Endothelial cell (in vitro differentiated cells): ENCODE measurements at places on chromosomes 7 and 10. TPM values are rescaled to one million over a fixed set of nuclear protein-coding genes. Genes with fewer than 3 reads are reported as not detected.

The CAMK1D gene
- total RNA-seq = 4.1 TPM

The SVOPL gene
- not detected for total RNA-seq

The TAF5 gene
- 5.7 TPM for total RNA-seq

The SND1 gene
- total RNA-seq = 375 TPM

The SFR1 gene
- 8.8 TPM for total RNA-seq

The ZNF107 gene
- 10.4 TPM for total RNA-seq

The POU6F2 gene
- total RNA-seq = 1.1 TPM

The AMPH gene
- total RNA-seq = 1.6 TPM

GRCh38 chr7:41103331-41103730 lies 599.6 kb downstream of the INHBA start:
- no peak for DNase-seq

GRCh38 chr7:139743267-139743966 lies 34.4 kb downstream of the HIPK2 start:
- DNase-seq = no peak

DNA sequence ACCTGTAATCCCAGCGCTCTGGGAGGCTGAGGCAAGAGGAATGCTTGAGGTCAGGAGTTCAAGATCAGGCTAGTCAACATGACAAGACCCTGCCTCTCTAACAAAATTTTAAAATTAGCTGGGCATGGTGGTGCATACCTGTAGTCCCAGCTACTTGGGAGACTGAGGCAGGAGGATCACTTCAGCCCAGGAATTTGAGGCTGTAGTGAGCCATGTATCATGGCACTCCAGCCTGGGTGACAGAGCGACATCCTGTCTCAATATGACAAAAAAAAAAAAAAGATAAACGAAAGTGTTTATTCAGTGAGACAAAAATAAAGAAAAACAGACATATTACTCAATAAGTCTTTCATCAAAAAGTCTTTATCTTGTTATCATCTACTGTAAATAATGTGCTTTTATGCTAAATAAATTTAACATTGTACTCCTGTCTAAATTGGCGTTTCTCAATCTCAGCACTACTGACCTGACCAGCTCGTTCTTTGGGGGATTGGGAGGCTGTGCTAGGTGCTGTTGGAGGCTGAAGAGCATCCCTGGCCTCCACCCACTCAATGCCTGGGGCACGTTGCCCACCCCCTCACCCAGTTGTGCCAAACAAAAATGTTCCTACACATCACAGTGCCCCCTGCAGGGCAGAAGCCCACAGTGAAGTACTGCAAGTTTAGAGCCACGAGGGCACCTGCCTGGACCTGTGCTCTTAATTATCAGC lies 57.7 kb downstream of the NCAPG2 start:
- peak; percentile 42 for DNase-seq

- no peak for DNase-seq
These were observed 38.4 kb downstream of the VSTM4 start for GRCh38 chr10:49076741-49077521.

DNA sequence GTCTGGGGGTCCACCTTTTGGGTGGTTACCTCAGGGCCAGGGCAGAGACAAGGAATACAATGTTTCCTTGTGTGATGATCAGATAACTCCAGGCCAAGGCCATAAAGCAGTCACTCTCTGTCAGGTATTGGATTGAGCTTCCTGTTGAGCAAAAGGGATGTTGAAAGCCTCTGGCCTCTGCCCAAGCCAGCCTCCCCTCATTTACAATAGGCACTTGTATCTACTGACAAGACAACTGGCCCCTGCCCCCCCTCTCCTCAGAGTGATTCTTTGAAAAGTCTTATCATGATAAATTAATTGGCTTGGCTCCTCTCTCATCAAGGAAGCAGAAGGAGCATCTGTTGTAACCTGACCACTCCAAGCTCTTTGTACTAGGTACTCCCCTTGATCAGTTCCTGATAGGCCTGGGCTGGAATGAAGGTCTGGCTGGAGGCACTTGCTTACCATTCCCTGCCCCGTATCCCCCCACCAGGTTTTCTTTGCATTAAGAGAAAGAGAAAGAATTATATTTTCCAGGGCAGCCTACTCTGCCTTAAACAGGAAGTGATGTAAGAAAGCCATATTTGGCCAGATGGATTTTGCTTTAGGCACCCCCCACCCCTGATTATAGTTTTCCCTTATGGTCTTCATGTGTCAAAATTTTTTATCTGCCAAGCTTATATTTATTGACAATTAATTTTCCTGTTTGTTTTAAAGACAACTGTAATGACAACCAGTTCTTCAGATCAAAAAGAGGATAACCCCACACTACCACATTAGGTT lies 42.1 kb upstream of the HPS1 start:
- no peak for DNase-seq

DNA sequence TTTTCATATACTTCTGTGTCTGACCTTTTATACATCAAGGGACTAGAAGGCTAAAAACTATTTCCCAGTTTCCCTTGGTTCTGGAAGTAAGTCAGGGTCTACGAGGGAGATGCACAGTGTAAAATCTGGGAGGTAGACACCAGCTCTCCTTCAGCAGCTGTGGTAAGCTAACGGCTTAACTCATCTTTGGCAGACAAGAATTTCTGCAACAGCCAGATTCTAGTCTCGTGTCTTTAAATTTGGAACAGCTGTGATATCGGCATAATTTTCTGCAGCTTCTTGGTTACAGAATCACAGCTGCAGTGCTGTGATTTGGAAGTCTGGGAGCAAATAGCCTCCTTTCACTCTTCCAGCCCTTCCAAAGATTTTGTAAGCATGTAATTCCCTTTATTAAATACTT lies 37.4 kb upstream of the ABCB4 start:
- DNase-seq = no peak

DNA sequence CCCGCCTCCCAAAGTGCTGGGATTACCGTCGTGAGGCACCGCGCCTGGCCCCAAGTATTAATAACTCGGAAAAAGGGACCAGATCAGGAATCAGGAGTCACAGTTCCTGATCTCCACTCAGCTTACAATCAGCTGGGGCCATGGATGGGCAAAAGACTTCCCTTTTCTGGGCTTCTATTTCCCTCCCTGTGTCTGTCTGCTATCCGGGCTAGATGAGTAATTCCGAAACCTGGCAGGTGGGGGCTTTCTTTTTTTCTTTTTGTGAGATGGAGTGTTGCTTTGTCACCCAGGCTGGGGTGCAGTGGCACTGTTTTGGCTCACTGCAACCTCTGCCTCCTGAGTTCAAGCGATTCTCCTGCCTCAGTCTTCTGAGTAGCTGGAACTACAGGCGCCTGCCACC lies 11.6 kb downstream of the RPS24 start:
- DNase-seq = no peak

DNA sequence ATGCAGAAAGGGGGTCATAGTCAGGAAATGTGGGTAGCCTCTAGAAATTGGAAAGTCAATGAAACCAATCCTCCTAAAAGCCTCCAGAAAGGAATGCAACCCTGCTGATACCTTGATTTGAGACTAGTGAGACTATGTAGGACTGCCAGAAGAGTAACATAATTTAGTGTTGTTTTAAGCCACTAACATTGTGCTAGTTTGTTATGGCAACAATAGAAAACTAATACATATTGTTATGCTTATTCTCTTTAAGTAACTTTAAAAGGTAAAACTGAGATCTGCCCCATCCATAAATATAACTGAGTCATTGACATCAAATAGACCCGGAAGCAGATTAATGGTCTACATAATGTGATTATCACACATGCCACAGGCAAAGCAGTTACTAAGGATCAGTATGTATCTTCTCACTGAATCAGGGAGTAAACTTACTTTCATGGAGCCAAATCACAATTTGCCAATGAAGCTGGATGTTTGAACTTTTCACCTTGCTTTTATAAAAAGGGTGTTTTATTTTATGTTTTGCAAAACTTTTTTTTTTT lies 146.4 kb upstream of the TMEM106B start:
- DNase-seq = no peak

DNA sequence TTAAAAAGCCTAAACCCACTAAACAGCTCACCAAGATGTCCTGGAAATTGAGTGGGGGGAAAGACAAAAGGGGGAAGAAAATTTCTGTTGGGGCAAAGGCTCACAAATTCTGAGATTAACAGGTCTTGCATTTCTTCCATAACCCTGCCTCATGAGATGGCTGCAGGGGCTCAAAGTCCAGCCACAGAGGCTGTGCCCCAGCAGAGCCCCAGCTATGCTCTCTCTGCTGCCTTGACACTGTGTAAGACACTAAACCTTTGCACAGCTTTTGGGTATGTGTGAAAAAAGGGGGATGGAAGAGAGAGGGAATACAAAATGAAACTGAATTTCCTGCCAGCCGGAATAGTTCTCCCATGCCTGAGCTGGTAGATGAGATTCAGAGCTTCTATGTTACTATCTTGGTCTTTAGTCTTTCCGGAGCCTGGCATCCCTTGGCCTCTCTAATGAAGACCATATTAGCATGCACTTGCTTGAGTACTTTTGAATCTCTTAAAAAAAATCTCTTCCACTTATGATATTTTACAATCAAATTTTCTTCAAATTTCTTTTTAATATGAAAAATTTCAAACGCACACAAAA lies 240.0 kb upstream of the IMMP2L start:
- DNase-seq = no peak
